Caco-2 (cell line): ENCODE measurements at places on chromosomes 11 and 22. TPM values are rescaled to one million over a fixed set of nuclear protein-coding genes. Genes with fewer than 3 reads are reported as not detected.

GAB4 gene
- total RNA-seq = not detected in 2 replicates

CLCF1 gene
- total RNA-seq = 4.5 and 5.8 TPM in 2 replicates

PHRF1 gene
- total RNA-seq = 43.9 and 46.8 TPM in 2 replicates

GRCh38 chr11:33375688-33376311 lies 118.6 kb downstream of the HIPK3 start:
- DNase-seq = peak; percentile 23

ADM gene
- 114 and 127 TPM in 2 replicates for total RNA-seq

PTPN5 gene
- total RNA-seq = not detected in 2 replicates

GRCh38 chr11:47502767-47503166 lies 50.2 kb downstream of the CELF1 start:
- no peak for DNase-seq

AAMDC gene
- total RNA-seq = 87.7 and 89.7 TPM in 2 replicates

PRRG4 gene
- 6.8 and 6.9 TPM in 2 replicates for total RNA-seq

RAG2 gene
- total RNA-seq = not detected in 2 replicates

KCNK4 gene
- total RNA-seq = not detected in 2 replicates

ALX4 gene
- 0.05 TPM in 1 of 2 replicates, not detected in the other for total RNA-seq

DNA sequence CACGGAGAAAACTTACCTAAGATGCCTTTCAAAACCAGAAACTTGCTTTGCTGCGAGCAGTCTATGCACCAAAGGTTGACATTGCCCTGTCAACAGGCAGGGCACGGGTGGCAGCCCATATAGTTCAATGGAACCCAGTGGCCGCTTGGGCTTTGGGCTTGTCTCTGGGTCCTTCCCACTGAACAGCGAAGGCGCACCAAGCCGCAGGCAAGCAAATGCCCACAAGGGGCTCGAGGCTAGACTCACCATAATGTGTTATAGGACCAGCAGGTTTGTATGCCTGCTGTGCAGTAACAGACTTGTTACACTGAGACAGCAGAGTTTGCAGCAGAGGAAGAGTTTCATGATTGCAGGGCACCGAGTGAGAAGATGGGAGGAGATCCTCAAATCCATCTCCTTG lies 20.3 kb downstream of the CLDN5 start:
- DNase-seq = peak; percentile 41

OVCH2 gene
- 0.34 TPM in 1 of 2 replicates, not detected in the other for total RNA-seq

LGR4 gene
- total RNA-seq = 34.7 and 37.1 TPM in 2 replicates

DNA sequence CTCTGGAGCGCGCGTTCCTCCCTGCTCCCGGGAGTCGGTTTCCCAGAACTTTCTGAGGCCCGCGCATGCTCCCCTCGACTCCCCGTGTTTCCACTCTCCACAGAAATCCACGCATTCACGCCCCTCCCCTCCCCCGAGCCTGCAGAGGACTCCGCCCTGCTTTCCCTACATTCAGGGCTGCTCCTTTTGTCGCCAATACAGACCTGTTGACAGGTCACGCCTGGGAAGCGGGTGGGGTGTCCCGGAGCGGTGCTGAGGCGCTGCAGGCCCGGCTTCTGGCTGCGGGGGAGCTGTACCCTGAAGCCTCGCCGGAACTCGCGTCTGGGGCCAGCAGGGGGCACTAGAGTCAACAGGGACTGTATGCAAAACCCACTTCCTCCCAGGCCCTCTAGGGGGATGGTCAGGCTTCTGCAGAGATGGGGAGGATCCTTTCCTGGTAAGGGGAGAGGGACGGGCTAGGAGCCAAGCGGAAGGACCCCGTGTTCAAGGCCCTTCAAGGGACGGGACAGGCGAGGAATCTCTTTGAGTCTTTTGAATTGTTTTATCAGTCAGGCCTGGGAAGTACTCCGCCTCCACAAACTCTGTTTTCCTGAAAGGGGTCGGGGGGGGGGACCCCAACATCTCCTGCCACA lies at the start of gene PRAME:
TSS of gene PRAME (minus strand) at position 294 of the 632 bp plus-strand sequence. CDS start 2,433 bp downstream, outside the sequence.
- DNase-seq = peak; percentile 72

SLC1A2 gene
- total RNA-seq = 1.4 and 2.0 TPM in 2 replicates

- no peak for DNase-seq
These were observed 6.1 kb upstream of the P2RY6 start for GRCh38 chr11:73265853-73266645.

DNA sequence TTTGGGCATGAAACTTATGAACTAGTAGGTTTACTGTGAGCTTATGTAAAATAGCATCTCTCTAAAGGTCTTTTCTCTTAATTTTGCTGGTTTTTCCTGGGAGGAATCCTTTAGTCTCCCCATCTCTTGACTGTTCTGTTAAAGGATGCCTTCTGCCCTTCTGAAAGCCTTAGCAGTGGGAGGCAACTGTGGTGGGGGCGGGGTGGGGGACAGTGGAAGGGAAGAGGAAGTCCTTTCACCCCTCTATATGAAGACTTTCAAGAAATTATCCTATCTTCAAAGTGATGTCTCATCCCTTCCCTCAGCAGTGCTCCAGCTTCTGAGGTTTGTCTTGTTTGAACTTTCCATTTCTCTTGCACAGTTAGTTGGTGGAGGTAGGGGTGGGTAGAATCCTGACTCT lies 73.1 kb downstream of the ELP4 start:
- no peak for DNase-seq

DNA sequence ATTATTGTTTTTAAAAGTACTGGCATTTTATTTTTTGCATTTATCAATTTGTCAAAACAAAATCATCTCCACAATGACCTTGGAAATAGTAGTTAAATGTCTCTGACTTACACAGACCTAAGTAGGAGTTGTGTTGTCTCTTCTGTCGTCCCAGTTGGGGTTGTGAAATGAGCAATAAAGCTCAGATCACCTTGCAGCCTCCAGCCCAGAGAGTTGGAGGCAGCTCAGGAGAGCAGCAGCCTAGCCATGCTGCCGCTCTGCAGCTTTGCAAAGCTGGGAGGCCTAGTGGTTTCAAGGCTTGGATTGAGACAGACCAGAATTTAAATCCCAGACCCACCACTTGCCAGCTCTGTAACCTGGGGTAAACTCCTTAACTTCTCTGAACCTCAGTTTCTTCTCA lies 65.2 kb upstream of the CRYBB3 start:
- DNase-seq = no peak

DNA sequence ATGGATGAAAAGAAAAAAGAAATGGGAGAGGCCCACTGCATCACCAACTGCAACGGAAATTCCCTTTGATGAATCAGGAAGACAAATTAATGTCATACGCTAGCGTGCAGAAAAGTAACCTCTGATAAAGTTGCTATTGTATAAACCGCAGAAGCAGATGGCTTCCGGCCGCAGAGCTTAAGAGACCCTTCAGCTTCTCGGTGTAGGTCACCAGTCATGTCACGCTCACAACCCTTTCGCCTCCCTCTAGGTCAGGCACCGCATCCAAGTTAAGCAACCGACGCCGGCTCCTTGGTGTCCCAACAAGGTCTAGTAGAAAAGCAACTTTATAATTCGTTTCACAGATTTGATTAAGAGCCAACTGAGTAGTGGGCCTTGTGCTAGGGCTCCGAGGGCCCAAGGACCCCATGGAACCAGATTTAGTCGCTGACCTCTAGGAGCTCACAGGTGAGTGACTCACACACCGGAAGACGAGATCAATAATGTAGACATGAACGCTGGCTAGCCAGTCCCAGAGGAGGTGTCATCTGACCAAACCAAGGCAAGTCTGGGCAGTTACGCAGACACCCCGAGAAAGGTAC lies 1.2 kb upstream of the ZFP91 start:
- DNase-seq = no peak

DNA sequence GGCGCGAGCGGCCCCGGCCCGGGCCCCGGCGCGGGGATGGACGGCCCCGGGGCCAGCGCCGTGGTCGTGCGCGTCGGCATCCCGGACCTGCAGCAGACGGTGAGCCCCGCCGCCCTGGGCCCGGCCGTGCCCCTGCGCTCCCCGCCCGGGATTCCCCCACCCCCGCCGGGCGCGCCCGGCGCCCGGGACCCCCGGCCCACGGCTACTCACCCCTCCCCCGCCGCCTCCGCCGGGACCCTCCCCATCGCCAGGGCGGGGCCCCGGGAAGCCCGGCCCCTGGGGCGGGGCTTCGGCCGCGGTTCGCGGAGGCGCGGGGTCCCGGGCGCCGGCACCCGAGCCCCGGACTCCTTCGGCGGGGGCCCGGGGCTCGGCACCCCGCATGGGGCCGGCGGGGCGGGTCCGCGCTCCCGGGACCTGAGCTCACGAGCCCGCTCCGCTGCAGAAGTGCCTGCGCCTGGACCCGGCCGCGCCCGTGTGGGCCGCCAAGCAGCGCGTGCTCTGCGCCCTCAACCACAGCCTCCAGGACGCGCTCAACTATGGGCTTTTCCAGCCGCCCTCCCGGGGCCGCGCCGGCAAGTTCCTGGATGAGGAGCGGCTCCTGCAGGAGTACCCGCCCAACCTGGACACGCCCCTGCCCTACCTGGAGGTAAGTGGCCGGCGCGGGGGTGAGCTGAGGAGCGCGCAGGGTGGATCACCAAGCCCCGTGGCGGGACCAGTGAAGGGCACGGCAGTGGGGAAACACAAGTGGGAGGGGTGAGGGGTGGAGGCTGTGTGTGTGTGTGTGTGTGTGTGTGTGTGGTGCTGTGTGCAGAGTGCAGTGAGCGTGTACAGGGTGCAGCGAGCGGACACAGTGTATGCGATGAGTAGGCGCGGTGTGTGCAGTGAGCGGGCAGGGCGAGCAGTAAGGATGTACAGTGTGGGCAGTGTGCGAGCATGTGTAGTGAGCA lies 2.3 kb downstream of the SHANK3 start:
- peak; percentile 87 for DNase-seq

DNA sequence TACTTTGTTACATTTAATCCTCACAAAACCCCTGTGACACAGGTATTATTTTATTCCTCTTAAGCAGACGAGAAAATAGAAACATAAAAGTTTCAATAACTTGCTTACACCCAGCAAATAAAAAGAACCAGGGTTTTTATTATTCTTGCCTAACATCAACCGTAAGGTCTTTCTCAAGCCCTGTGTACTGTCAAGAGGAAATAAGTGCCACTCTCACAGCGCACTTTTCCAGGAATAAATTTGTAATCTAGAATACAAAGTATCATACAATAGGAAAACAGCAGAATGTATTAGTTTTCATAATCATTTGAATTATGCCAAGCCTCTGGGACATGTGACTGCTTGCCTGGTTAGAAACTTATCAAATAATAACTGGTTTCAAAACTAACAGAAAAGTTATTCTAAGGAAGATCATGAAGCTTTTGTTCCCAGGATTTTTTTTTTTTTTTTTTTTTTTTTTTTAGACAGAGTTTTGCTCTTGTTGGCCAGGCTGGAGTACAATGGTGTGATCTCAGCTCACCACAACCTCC lies 7.4 kb downstream of the CCDC34 start:
- no peak for DNase-seq

SESN3 gene
- 28.2 and 29.2 TPM in 2 replicates for total RNA-seq

GRCh38 chr11:115626414-115626813 lies 122.2 kb upstream of the CADM1 start:
- DNase-seq = no peak

IFTAP gene
- 8.9 and 10.4 TPM in 2 replicates for total RNA-seq

DNA sequence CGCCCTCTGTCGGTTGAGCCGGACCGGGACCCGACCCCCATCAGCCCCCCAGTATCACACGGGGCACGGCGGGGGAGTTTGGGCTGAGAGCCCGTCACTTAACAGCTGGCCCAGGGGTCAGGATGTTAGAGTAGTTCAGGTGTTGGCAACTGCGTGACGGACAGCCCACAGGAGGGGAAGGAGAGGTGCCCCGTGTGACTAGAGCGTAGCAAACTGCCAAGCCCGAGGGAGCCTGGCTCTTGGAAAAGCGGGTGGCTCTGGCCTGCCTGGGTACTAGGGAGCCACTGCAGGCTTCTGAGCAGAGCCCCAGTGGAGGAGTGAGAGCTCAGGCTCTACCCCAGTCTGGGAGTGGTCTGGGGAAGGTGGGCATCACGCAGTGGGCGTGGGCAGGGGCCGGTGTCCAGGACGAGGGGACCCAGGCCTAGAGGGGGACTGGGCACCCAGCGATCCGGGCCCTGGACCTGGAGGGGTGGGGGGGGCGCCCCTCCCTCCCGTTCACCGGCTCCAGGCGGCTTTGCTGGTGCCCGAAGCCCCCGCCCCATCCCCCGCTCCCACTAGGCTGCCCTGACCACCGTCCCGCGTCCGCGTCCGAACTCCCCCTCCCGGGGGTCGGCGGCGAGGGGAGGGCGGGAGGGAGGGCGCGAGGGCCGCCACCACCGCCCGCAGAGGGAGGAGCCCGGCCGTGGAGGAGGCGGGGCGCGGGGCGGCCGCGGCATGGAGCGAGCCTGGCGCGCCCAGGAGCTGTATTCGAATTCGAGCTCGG lies 24.4 kb downstream of the SHANK3 start:
- DNase-seq = no peak

LIF gene
- total RNA-seq = 8.0 and 9.7 TPM in 2 replicates

DNA sequence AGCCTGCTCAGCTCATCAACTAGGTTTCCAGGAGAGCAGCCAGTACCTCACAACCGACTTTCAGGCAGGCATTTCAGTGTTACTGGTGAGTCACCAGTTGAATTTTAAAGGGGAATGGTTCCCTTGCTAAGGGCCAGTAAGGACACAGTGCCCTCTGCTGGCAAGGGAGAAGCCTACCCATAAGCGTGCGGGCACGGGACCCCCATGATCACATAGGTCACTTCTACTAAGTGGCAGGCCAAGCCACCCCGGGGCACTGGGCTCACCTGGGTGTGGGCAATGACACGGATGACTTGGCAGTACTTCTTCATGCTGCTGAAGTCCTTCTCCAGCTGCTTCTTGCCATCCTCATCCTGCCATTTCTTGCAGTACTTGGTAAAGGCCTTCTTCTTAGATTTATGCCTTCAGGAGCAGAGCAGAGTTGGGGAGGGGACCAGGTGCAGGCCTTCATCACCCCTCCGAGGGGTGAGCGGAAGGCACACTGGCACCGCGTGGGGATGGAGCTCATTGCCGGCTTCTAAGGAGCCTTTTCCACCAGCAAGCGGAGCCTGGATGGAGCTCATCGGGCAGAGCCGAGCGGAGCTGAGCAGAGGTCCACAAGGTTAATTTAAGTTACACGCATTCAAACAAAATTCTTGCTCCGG lies 2.9 kb downstream of the RPL3 start:
- peak; percentile 69 for DNase-seq

DNA sequence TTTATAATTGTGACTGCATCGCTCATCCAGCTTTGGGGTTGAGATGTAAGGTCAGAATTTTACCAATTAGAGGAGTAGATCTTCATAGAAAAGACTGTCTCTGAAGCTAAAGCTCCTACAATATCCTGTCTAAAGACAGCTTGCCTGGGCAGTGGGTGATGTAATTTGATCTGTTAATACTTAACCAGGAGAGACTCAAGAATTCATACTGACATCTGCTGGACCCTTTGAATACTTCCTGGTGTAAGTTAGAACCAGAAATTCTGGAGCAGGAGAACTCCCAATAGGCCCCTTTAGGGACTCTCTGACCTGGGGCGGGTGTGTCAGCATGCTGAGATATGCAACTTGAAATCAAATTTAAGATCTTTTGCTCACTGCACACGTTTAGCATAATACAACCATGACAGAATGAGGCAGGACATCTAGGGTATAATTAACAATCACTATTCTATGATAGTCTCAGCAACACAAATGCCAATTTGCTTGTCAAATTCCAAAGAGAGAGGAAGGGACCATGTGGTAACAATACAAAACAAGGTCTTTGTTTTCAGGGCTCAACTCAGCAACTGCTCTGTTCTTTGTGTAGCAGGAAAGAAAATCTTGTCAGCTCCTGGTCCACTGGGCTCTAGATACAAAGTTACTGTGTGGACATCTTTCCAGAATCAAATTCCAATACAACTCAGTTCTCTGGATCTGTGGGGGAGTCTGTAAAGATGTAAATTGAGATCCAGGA lies 143.9 kb downstream of the INSC start:
- peak; percentile 61 for DNase-seq
